ENCODE measurements at places on chromosomes 2 and 18.

- no peak for DNase-seq
Observed at GRCh38 chr2:60707750-60708371, 48.2 kb upstream of the PAPOLG start.

DNA sequence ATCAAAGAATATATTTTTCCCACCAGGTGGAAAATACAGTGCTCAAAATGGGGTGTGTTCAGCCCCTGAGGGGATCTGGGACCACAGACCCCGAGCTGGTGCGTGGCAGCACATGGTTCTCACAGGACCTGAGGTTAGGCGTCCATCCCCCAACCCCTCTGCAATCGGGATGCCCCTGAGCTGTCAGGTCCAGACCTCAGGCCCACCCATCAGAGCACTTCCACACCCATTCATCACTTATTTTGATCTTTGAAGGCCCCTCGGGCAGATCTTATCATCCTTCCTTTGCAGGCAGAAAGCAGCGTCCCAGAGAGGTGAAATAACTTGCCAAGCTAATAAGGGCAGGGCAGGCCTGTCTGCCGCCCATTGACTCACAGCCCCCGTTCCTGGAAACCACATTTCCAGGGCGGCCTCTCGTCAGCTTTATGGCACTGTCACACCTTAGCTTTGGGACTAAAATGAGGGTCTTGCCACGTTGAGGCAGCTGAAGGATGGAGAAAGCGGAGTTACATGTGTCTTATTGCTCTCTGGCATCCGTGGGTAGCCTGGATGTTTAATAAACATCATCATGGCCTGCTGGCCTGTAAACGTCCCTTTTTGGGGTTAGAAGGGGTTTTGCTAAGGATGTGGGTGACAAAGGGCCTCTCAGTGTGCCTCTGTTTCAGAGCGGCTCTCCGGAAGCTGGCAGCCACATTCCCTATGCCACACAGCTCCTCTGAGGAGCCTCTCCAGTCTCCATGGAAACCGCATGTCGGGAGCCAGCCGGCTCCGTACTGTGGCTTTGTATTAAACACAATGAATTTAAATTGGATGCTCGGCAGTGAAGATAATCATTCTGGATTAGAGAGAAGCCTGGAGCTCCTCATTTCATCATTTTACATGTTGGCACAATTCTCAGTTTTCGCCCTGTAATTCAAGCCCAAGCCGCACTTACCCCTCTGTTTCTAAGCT, 58.3 kb upstream of the MAPRE3 start:
- no peak for DNase-seq

DNA sequence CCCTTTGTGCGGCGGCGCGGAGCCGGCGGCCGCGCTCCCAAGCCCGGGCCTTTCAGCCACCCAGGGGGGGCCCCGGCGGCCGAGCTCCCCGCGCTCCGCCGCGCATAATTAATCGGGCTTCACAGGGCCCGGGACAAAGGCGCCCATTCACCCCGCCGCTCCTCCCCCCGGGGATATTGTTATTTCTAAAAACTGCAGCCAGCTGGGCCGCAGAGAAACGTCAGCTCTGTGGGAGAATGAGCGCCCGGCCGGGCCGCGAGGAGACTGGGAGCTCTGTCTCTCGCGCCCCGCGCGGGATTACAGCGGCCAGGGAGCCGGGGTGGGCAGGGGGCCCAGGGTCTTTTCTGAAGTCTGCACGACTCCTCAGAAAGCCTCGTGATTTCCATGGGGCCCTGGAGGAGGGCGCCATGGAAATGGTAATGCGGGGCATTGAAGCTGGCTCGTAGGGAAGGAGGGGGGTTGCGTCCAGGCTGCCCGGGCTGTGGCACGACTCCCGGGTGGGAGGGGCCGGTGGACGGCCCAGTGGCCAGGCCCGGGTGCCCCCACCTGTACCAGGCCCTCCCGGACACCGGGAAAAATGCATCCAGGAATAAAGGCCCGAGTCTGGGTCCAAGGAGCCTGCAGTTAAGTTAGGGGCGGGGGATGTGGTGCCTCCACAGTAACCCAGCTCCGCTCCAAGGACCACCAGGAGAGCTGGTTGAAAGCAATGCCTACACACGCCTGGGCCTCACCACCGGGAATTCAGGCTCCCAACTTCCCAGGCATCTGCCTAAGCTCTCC, 125.3 kb downstream of the ZFP36L2 start:
- DNase-seq = no peak

GRCh38 chr2:149994057-149994728, 406.6 kb upstream of the MMADHC start:
- DNase-seq = no peak

- DNase-seq = no peak
Observed at GRCh38 chr2:120341977-120342376, 4.0 kb upstream of the INHBB start.

DNA sequence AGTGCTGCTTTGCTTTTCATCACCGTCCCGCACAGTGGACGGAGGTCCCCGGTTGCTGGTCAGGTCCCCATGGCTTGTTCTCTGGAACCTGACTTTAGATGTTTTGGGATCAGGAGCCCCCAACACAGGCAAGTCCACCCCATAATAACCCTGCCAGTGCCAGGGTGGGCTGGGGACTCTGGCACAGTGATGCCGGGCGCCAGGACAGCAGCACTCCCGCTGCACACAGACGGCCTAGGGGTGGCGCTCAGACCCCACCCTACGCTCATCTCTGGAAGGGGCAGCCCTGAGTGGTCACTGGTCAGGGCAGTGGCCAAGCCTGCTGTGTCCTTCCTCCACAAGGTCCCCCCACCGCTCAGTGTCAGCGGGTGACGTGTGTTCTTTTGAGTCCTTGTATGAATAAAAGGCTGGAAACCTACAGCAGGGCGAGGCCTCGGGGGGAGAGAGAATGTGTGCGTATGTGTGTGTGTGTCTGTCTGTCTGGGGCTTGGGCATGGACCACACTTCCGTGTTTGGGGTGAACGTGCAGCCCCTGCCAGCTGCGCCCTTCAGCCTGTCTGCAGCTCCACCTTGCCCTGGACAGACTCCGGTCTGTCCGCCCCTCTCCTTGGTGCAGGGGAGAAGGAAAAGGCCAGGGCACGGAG, 32.3 kb downstream of the GPC1 start:
- no peak for DNase-seq

DNA sequence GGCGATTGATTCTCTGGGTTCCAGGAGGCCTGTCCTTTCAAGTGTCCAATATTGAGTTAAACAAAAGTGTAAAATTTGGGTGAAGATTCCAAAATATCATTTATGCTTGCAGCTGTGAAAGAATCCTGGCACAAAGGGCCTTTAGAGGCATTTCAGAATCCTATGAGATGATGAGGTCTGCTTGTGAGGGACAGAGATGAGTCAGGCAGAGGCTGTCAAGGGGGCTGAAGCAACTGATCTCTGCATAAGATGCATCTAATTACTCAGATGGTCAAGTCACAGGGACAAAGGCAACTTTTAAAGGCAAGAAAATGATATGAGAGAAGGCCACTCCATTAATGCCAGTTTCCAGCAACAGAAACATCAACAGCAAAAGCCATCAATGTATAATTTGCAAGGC, 78.8 kb downstream of the FHOD3 start:
- no peak for DNase-seq

- no peak for DNase-seq
Observed at GRCh38 chr2:200742426-200742825, 69.3 kb upstream of the BZW1 start.

DNA sequence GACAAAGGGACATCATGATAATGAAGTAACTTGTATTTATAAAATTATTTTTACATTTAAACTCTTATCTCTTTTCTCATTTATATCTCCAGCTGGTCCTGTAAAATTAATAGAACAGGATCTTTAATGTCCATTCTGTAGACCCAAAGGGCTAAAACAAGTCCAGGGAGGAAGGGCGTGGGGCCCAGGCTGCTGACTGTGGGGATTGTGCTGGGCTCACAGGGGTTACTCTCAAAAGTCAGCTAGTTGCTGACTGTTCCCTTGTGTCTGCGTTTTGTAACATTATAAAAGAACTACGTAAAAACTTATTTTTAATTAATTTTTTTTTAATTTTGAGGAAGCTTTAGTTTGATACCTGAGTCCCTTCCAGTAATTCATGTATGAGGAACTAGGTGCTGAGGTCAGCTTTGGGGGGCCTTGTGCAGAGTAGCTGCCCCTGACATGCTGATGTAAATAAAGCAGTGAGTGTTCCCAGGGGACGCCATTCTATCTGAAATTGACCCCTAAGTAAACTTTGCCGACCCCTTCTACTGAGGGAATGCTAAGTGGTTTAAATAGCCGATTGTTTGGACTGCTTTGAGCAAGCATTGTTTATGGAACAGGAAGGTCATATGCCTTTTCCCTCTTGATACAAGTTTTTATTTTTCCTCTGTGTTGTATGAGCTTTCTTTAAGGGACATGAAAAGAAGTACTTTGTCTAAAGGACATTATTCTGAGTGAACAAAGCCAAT, 56.4 kb downstream of the MERTK start:
- DNase-seq = no peak

DNA sequence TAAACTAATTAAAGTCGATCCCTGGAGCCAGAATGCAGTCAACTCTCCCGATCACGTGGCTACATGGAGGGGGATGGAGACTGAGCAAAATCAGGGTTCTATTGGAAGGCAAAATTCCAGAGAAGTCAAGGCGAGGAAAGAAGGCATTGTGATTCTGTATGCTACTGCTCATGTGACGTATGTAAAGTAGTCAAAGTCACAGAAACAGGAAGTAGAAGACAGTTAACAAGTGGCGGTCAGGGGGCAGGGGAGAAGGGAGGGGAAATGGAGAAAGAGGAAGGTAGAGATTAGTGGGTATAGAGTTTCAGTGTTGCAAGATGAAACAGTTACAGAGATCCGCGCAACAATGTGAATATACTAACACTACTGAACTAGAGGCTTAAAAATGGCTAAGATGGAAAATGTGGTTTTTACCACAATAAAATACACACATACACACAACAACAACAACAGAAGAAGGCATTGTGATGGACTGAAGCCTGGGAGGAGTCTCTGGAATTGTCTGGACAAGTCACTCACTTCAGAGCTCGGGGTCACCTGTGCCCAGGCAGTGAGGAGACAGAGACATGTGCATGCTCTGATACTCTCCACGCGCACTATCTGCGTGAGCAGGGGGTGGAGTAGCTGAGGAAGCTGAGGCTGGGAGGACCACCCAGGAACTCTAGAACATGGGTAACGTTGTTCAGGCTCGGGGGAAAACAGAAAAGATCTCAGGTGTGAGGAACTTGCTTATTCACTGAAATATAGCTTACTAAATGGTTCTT, 89.9 kb upstream of the CDCA7 start:
- peak; percentile 17 for DNase-seq

DNA sequence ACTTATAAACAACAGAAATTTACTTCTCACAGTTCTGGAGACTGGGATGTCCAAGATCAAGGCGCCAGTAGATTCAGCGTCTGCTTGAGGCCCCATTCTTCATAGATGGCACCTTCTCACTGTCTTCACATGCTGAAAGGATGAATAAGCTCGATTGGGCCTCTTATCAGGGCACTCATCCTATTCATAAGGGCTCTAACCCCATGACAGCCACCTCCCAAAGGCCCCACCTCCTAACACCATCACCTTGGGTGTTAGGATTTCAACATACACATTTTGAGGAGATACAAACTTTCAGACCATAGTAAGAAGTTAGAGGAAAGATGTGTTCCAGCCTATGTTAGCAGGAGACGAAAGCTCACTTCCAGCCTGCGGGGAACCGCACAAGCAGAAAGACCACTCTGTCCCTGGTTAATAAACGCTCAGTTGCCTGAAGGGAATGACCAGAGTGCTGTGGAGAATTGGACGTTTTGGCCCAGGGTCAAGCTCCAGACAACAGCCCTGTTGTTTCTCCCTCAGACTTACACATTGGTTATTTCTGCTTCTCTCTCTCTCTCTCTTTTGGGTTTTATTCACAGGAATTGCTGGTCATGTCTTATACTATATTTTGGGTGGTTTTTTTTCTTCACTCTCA, 90.3 kb downstream of the MAPRE2 start:
- no peak for DNase-seq

DNA sequence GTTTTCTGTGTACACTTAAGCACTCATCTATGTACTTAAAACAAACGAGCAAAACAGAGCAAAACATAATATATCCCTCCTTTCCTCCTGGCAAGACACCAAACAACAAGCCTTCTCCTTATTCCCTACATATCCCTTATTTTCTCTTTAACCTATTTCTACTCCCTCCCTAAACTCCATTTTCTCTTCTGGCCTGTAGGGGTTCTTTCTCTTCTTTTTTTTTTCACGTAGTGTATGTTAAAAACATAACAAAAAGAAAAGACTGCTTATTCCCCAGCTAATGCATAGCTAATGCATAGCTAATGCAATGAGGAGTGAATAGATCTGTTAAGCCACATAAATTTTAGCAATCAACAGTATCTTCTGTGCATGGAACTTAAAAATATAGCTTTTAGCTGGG, 193.4 kb downstream of the TMEM247 start:
- no peak for DNase-seq

- DNase-seq = no peak
Observed at GRCh38 chr2:152005607-152006006, 93.2 kb downstream of the CACNB4 start.

- DNase-seq = no peak
Observed at GRCh38 chr2:134295441-134295840, 41.6 kb downstream of the MGAT5 start.

DNA sequence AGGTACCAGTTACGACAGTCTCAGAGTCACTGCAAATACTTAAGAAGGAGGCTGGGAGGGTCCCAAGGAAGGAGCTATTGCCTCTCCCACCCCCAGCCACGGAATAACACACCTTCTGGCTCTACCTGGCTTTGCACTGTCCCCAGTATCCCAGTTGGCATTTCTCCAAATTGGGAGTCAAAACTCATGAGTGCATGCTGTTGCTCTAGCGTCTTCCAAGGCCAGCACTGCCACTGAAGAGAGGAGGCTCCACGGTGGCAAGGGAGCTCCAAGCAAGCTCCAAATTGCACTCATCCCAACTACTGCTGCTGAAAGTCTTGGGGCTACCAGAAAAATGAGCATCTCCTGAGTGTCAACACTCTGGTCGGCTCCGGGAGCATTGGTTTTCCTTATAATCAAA, 1.6 kb downstream of the SCTR start:
- no peak for DNase-seq

DNA sequence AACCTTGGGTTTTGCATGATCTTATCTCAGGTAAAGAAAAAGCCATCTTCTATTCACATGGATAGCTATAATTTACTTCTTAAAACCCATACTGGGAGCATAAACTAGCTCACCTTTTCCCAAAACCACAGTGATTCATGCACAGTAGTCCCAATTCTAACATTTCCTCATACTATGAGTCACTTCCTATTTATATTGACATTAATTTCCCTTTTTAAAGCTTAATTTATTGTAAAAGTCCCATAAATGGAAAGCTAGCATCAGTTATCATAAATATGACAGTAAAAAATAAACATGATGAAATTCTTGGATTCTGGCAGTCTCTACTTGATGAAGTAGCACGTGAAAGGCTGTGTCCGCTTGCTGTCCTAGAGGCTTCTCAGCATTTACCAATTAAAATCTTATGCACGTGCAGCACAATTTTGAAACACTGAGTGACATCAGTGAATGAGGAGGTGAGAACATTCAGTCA, 180.1 kb downstream of the CDH2 start:
- no peak for DNase-seq

GRCh38 chr18:49024804-49025421, 74.1 kb upstream of the SMAD7 start:
- DNase-seq = no peak

GRCh38 chr2:223941579-223942277, 3.4 kb downstream of the WDFY1 start:
- peak; percentile 90 for DNase-seq
